ENCODE measurements at places on chromosomes 1 and 21.

DNA sequence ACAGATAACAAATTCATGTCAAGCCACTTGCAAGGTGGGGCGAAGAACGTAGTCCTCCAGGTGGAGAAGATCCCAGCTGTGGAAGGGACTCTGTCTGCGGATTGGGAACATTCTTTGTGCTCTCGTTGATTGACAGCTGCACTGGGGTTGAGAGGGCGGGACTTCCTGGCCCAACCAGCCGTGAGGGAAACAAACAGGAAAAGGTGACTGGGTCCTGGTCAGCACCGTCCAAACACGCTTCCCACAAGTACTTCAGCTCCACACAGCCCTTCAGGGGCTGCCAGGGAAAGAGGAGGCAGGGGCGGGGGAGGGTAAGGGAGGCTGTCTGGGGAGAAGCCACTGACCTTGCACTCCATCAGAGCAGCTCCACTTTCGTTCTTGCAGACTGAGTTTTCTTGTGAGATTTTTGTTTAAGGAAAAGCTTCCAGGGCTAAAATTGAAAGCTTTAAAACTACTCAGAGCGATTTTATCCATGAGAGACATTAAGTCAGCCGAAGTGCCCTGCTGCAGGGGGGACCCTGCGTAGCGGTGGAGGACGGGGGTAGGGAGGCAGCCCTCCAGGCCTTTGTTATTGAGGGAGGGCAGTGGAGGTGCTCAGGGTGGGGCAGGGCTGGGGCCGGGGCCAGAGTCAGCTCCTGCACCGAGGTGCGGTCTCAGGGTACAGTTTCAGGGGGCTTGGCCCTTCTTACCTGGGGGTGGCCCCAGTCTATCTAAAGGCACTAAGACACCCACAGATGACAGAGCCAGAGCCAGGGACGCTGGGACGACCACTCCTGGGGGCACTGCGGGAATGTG lies 21.6 kb upstream of the STUM start:
- DNase-seq, result no peak

DNA sequence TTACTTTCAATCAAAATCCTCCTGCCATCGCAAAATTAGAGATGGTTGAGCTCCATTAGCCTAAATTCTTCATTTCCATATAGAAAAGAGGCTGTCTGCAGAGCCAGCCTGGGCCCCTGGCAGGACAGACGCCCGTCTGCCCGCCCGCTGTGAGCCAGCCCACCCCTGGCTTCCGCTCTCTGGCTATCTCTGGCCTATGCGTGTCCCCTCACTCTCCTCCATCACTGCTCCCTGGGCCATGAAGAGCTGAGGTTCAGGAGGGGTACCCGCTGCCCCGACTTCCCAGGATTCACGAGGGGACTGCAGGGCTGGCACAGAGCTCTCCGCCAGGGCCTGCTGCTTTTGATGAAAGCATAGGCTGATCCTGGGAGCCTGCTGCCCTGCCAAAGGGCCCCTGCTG lies 117.6 kb downstream of the CASZ1 start:
- DNase-seq, result no peak

DNA sequence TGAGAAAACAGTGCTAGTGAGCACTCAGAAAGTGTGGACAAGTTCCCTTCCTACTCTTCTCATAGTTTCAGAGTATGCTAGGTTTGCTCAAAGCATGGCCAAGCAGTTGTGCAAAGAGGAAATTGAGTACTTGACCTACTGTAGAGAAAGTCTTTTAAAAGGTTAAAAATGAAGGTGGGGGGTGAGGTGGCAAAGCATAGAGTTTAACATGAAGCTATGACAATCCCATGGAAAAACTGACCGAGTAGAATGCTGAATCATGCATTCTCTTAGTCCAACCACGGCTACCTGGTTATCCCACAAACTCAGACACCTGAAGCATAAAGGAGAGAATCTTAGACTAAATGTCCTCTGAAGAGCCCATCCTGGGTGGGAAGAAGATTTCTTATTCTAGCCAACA lies 79.9 kb downstream of the PTPN14 start:
- DNase-seq, result peak; percentile 9

- peak; percentile 62 for DNase-seq
These were observed 1.4 kb downstream of the NCAM2 start for GRCh38 chr21:20999659-21000058.

DNA sequence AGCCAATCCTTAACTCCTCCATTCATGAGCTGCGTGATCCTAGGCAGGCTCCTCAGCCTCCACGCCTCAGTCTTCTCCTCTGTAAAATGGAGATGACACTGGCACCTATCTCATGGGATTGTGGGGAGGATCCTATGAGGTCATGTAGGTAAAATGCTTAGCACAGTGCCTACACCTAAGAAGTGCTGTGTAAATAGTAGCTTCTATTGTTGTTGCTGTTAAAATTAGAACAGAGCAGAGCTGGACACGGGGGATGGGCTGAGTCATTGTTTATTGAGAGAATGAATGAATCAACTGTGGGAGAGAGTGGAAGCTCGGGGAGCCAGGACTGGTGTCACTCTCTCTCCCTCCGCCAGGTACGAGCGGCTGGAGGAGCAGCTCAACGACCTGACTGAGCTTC lies 43.0 kb downstream of the TMCC2 start:
- DNase-seq, result no peak

Measured in AML-193 (cell line).